ENCODE measurements at places on chromosomes 3 and 15.

DNA sequence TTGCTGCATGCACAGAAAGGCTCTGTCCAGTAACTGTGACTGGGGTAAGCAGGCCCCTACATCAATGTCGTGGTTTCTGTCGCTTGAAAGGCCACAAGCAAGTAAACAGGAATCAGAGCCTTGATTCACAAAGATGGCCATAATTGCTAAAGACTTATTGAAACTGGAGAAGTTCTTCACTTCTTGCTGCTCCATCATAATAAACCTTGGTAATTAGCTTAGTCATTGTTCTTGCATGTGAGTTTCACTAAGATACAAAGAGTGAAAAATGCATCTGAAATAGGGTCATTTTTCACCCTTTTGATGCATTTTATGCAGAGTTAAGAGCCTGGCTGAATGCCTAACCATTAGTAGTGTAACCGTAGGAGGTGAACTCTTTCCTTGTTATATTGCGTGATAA lies 3.2 kb downstream of the SEMA6D start:
- no peak for DNase-seq

DNA sequence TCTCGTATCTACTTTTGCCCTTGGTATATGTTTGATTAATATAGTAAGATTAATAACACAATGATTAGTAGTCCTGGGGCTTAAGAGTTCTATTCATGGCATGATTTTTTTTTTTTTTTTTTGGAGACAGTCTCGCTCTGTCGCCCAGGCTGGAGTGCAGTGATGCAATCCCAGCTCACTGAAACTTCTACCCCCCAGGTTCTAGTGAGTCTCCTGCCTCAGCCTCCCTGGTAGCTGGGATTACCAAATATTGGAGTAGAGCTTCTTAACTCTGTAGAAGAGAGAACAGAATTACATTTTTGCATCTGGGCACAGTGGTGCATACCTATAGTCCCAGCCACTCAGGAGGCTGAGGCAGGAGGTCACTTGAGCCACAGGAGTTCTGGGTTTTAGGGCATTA lies 58.9 kb downstream of the RAB7A start:
- DNase-seq: no peak

DNA sequence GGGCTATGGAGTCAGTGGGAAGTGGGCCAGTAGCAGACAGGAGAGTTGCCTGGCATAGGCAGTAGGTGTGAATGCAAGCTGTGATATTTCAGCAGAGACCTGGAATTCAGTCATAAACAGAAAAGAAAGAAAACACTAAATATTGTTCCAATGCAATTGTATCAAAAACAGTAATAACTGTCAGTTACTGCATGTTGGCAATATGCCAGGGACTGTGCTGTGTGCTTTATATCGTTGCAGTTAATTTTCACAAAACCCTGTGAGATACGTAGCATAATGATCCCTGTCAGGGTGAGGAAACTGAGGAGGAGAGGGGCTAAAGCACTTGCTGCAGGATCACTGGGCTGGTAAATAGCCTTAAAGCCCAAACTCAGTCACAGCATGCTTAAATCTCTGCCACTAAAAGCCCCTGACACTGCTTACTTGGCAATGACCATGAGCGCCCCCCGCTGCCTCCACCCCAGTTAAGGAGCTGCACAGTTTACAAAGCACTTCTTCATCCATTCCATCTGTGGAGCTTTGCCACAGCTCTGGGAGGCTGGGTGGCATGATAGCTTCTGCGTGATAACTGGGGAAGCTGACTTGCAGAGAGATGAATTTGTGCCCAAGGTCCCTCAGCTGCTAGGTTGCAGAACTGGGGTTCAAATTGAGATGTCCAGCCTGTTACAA lies 3.9 kb downstream of the SLC6A1 start:
- DNase-seq: no peak

GRCh38 chr3:149650828-149651227 lies 7.0 kb downstream of the WWTR1 start:
- DNase-seq: no peak

DNA sequence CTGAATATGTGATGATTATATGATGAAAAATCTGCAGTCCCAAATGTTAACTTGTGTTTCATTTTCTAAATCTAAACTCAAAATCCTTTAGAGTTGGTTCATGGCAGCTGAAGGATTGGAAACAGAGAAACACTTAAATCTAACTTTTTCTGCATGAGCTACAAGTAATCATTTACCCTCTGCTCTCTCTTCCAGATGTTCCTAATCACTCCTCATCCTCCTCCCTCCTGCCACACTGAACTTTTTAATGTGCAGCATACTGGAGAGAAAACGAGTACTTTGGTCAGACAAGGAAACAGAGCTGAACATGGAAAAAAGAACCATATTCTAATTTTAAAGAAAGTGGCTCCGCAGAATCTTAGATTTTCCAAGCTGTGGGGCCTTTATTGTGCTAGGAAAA lies 321.2 kb upstream of the COL8A1 start:
- no peak for DNase-seq

DNA sequence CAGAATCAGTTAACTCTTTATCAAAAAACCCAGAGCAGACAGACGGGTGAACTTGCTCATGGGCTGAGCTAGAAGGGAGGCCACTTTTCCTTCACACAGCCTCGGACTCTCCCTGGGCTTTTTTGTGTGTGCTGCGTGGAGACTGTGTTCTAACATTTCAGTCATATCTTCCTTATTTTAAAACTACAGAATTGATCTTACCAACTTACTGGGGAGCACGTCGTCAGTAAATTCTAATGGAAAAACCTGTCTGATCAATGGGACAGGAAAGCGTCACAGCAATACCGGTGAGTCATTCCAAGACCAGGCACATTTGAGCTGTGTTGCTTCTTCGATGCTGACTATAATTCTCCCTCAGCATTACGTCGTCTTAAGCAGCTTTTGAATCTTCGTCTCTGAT lies 145.1 kb downstream of the LPP start:
- DNase-seq: no peak

DNA sequence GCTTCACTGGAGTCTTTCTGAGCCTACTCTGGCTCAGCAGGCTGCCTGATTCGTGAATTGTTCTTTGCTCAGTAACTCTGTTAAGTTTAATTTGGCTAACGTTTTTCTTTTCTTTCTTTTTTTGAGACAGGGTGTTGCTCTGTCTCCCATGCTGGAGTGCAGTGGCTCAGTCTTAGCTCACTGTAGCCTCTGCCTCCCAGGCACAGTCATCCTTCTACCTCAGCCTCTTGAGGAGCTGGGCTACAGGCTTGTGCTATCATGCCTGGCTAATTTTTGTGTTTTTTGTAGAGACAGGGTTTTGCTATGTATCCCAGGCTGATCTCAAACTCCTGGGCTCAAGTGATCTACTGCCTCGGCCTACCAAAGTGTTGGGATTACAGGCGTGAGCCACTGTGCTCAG lies 165.0 kb downstream of the PEX5L start:
- DNase-seq: no peak

DNA sequence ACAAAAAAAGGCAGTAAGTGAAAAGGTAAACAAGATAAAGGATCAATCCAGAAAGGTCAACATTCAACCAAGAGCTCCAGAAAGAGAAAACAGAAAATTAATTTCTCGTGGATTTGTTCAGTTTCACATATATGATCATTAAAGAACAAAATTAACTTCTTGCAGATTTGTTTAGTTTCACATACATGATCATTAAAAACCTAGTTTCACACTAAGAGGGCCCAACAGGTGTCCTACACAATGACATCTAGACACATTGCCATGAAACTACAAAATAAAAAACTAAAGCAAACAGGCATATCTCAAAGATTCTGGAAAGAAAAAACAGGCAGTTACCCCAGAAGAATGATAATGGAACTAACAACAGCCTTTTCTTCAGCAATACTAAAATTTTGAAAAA lies 22.1 kb downstream of the PHC3 start:
- no peak for DNase-seq

DNA sequence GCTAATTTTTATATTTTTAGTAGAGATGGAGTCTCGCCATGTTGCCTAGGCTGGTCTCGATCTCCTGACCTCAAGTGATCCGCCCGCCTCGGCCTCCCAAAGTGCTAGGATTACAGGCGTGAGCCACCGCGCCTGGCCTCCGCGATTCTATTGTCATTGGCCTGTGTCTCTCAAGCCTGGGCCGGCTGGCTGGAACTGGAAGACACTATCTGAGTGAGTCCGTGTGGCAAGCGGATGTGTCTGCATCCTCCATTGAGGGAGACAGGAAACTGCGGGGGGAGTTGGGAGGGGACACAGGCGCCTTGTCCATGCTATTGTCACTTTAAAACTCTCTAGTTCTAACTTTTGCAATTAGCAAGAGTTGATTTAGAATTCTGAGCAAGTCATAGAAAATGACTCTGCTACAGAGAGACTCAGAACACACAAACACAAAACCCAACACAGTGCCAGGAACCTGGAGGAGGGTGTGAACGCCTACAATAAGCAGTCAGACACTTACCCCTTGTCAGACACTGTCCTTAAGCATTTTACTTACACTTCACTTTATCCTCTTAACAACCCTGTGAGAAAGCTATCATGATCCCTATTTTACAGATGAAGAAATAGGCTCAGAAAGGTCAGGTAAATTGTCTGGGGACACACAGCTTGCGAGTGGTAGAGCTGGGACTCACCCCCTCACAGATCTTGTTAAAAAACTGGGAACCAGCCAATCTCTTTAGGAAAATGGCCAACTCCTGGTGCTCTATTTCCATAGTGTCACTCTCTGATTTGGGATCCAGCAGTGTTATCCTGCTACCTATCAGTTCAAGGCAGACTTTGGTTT lies 38.7 kb downstream of the ANP32A start:
- DNase-seq: no peak

DNA sequence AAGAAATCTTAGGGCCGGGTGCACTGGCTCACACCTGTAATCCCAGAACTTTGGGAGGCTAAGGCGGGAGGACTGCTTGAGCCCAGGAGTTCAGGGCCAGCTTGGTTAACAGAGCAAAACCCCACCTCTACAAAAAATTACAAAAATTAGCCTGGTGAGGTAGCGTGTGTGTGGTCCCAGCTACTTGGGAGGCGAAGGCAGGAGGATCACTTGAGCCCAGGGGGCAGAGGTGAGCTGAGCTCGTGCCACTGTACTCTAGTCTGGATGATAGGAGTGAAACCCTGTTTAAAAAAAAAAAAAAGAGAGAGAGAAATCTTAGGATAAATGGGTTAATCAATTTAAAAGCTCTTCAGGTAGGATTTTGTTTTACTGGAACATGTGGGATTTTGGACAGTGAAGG lies 31.2 kb upstream of the DUT start:
- DNase-seq: no peak
